Neural crest cell (in vitro differentiated cells): ENCODE measurements at places on chromosomes 7 and 10.

DNA sequence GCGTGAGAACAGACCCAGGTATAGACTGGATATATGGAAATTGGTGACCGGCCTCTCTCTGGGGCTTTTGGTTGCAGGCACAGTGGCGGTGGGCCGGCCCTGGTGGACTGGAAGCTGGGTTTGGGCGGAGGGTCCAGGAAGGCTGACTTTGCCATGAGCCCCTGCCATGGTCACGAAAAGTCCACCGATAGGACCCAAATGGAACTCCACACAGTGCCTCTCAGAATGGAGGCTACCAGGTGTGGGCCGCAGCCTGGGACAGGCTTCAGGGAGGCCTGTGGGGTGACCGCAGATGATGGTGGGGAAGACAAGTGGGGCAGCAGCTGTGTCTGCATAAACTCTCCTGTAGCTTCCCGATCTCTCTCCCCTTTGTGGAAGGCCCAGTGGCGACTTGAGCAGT, 123.2 kb downstream of the DNAJB6 start:
- no peak for DNase-seq

- DNase-seq = no peak
Observed at GRCh38 chr10:114806562-114807391, 14.8 kb upstream of the FHIP2A start.

DNA sequence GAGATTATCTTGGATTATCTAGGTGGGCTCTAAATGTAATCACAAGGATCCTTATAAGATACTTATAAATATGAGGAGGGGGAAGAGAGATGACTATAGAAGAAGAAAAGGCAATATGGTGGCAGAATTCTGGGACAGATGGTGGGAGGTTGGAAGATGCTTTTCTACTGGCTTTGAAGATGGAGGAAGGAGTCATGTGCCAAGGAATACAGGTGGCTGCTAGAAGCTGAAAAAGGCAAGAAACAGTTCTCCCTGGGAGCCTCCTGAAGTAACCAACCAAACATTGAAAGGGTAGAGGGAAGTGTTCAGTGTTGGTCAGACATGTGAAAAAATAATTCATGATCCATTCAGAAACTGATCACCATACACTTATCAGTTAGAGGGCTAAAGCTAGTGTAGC, 213.3 kb downstream of the WDR11 start:
- no peak for DNase-seq

DNA sequence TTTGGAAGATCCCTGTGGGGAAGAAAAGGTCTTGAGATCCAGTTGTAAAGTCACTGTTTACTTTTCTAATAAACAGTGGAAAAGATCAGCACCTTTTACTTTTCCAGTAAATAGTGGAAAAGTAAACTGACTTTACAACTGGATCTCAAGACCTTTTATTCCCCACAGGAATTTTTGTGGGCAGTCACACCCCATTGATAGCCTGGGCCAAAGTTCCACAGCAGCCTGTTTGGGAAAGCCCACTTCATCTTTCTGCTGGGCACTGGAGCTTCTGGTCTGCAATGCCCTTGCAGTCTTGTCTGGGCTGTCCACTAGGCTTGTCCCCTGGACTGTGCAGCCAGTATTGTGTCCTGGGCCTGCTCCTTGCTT, 50.2 kb downstream of the ADCY1 start:
- no peak for DNase-seq

- no peak for DNase-seq
Observed at GRCh38 chr10:70850097-70850496, 34.3 kb downstream of the SGPL1 start.

GRCh38 chr7:155299535-155300202, 2.0 kb downstream of the INSIG1 start:
- DNase-seq = no peak

DNA sequence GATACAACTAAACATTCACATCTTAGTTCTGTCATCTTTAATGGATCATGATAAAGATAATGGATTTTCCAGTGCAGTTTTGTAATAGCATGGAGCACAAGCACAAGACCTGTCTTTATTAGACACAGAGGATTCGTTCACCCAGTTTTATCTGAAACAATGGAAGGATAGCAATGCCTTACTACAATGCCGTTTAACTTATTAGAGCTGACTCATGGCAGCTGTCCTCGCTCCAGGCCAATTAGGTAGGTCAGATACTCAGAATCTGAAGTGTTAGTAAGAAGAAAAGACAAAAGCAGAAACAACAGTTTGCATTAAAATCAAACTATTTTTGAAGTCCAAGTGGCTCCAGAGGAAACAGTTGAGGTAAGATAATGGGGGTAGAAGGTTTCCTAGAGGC, 12.8 kb downstream of the OR13A1 start:
- DNase-seq = no peak

DNA sequence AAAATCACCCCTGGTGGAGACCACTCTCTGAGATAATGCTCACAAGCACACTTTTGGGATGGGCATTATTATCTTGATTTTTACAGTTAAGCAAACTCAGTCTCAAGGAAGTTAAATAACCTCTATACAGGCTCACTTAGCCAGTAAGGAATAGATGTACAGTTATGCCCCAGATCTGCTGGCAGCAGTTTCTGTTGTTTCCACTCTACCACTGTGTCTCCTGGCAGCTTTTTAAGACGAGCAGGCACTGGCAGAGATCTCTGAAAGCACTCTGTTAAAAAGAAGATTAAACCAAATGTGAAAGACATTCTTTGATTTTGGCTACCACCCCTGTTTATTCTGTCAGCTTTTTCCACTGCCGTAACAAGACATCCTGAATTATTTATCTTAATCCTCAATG, 73.2 kb downstream of the SRI start:
- DNase-seq = no peak

- no peak for DNase-seq
Observed at GRCh38 chr10:29798921-29799690, 164.3 kb upstream of the SVIL start.

GRCh38 chr10:91073286-91073979, 147.0 kb upstream of the PCGF5 start:
- no peak for DNase-seq

DNA sequence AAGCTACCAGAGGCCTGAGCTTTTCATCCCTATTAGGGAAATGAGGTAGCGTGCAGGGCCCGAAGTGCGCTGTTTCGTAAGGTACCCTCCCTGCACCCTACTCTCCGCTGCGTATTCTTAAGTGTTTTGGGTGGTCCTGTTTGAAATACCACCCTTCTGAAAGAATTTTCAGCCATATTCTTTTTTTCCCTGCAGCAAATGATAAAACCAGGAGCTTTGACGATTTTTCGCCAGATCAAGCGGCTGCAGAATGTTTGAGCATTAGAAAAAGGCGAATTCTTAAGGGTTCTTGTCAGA, 1.2 kb downstream of the RSBN1L start:
- no peak for DNase-seq

- DNase-seq = no peak
Observed at GRCh38 chr7:3579638-3580219, 278.7 kb downstream of the SDK1 start.

DNA sequence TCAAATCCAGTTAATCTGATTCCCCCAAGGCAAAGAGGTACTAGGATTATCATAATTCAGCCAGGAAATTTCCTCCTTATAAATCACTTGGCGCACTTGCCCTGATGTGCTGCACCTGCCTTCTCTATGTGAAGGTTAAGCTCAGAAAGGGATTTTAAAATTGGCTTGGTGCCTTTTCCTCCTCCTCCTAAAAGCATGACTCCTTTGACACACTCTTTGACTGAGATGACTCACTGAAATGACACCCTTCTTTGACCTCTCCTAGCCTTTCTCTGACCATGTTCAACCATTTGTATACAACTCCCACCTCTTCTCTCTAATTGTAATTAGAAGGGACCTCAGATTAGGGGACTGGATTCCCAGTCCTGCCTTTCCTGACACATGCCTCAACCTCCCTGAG, 46.5 kb downstream of the ABLIM1 start:
- no peak for DNase-seq

DNA sequence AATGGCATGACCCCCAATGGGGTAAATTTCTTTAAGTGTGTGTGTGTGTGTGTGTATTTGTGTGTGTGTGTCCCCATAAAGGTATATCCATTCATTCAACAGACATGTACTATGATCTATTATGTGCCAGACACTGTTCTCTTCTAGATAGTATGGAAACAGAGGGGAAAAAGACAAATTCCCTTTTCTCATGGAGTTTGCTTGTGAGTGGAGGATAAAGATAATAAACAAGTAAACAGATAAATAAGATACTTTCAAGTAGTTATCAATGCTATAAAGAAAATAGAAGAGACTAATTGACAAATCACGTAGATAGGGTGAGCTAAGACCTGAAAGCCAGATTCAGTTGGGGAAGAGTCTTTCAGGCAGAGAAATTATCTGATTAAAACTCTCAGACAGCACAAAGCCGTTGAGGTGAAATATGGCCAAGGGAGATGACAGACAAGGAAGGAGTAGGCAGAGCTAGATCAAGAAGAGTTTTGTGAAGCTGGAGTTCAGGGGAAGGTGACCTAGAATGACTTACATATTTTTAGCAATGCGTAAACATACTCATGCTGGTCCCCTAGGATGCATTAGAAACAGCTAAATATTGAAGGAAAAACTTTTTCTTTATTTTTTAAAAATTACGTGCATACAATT, 45.2 kb upstream of the DMTF1 start:
- DNase-seq = no peak

DNA sequence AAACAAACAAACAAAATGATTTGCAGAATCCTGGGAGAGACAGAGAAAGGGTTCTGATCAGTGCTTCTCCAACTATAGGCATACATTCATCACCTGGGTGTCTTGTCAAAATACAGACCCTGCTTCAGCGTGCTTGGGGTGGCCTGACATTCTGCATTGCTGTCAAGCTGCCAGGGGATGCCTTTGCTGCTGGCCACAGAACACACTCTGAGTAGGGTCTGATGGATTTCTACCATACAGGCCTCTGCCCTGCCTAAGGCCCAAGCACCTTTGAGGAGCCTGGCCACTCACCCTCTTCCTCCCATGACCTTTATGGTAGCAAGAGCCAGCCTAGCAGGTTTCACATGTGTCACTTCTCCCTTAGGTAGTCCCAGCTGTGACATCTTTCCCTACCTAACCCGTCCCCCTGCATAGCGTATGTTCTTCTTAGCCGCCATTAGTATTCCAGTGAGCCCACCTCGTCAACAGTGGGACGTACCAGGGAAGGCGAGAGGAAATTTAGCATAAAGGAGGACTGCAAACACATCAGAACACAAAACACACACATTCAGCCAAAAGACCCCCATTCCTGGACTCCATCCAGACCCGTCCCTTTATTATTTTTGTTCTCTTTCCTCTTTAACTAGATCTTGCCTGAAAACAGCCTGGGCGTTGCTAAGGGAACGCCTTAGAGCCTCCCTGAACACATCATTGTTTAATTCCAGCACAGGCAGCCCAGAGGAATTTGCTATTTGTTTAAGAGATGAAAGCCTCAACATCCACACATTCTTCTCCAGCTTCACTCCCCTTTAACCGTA, 43.9 kb upstream of the PODXL start:
- no peak for DNase-seq

DNA sequence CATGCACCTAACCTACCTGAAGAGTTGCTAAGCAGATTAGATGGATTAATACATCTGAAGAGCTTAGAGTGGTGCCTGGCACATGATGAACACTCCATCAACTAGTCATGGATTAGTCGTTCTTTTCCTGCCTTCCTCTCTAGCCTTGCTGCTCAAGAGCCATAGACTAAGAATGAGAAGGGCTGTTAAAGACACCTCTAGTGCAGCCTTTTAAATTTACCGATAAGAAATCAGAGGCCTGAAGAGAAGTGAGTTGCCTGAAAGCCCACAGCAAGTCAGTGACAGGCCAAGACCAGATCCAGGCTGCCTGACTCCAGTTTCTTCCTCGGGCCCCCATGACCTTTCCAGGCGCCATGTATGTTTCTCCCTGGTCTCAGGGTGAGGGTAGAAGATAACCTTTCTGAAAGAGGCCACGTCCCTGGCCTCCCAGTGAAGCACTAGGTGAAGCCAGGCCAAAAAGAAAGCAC, 6.5 kb downstream of the TSPAN15 start:
- no peak for DNase-seq

DNA sequence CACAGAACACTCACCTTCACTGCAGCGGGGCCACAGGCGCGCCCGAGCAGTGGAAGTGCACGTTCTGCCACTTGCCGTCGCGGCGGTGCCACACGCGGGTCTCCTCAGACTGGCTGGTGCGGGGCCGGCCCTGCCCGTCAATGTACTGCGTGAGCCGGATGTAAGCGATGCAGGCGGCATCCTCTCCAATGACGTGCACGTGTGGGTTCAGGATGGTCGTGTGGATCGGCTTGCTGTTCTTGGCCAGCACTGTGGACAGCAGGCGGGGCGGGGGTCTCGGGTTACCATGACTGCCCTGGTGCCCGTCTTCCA, 19.2 kb downstream of the YKT6 start:
- DNase-seq = no peak

DNA sequence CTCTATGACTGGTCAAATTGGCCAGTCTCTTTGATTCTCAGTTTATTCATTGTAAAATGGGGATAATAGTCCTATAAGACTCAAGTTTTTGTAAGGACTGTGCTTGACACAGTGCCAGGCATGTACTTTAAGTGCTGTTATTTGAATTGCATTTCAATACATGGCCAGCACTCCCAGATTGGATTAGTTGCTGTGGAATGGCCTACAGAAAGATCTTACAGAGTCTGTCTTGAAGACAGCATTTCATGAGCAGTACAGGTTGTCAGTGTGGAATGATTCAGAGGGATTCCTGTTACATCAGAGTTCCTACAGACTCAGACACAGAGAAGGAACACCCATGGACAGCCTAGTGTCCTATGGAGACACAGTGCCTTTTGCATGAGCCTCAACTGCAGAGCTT, 238.1 kb upstream of the BMPER start:
- DNase-seq = no peak

DNA sequence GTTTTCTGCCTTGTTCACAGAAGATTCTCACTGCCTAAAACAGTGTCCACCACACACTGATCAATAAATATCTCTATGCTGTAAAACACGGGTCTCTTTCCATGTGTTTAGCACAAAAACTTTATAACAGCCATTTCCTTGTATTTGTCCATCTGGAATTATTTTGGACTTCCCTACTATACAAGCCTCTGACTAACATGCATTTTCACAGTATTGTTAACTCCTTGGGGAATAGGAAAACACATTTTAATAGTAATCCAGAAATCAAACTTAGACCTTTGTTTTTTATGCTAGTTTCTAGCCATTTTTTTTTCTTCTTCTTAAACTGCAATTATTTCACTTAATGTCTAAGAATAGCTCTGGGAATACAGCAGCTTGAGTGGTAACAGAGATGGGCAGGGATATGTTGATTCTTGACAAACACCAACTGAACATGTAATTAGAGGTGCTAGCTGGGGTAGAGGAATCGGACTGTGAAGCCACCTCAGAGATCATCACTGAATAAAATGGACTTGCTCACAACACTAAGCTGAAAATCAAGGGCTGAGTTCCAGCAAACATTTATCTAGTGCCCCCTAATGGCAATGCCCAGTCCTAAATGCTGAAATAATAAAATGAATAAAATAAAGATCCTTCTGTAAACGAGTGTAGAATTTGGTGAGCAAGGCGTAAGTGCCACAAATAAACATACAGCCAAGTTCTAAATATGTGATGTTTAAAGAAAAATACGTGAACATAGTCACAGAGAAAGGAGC, 593.1 kb downstream of the SORCS1 start:
- DNase-seq = peak; percentile 3

- no peak for DNase-seq
Observed at GRCh38 chr10:104076743-104077160, 8.9 kb downstream of the COL17A1 start.
